Anterior cingulate cortex (tissue), 58 donors: ENCODE measurements at places on chromosomes 1 and 21.

DNA sequence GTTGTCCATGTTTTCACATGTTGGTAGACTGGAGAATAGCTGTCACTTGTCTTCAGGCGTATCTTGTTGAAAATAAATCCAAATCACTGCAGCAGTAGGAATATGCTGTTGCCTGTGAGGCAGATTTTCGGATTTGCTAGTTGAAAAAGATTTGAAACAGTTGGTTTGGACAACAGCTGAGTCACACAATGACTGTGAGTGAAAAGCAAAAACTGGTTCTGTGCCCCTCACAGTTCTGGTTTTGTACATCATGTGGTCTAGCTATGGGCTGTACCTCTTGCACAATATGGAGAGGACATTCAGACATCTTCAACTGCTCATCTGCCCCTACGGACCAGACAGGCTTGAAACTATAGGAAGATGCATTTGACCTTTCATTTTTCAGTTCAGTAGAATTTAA lies 1.8 kb downstream of the ARF1 start:
- no peak for DNase-seq

- DNase-seq, result no peak
These were observed 374.8 kb downstream of the BRINP3 start for GRCh38 chr1:190102757-190103326.

DNA sequence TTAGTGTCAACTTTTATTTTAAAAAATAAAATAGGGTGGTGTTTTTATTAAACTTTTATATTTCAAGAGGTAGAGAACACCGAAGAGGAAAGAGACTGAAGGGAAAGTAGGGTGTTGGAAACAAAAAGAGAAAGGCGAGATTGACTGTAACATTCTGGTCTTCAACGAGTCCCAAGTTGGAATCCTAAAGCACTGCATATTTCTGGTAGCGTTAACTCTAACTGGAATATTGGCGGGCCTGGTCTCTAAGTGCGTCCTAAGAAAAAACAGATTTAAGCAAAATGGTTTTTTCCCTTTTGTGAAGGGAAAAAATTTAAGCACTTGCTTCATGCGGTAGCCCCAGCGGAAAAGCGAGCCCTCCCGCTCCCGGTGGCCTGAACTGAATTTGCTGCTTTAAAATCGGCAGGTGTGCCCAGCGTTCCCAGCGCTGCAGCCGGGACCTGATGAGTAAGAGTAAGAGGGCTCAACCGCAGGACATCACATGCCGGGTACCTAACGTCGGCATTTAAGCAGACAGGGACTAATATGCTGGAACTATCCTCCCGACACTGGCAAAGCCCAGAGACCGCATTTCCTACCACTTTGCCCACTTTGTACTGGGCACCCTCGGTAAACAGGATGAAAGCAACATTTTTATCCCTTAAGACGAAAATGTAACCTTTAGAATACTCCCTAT lies 30.5 kb upstream of the NFIA start:
- no peak for DNase-seq

DNA sequence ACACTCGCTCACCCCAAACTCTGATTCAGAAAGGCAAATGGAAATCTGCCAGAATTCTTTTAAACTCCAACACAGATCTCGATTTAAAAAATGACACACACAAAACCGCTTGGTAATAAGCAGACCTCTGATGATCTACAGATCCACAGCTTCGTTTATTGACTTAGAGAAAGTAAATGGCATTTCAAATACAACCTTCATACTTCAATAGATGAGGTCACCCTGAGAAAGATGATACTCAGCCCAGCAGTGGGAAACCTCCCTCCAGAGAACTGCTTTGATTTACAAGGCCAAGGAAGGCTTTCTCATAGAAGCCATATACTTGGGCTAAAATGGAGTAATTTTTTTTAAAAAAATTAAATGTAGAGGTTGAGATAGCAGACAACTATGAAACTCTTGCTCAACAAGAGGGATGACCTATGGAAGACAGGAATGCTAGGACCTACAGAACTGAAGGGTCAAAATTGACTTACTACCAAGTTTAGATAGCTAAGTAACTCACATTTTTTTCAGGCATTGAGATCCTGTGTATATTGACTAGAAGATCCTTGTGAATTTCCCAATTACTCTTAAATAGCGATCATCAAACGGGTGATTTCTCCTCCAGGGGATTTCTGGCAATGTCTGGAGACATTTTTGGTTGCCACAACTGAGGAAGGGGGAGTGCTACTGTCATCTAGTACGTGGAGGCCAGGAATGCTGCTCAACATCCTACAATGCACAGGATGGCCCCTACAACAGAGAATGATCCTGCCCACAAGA lies 143.9 kb downstream of the CLIC6 start:
- DNase-seq, result no peak
